Activated B cell treated with CpG ODN at 0.5 μM for 24 hours (primary cell): ENCODE measurements at places on chromosomes 4 and X. TPM values are rescaled to one million over a fixed set of nuclear protein-coding genes. Genes with fewer than 3 reads are reported as not detected.

DNA sequence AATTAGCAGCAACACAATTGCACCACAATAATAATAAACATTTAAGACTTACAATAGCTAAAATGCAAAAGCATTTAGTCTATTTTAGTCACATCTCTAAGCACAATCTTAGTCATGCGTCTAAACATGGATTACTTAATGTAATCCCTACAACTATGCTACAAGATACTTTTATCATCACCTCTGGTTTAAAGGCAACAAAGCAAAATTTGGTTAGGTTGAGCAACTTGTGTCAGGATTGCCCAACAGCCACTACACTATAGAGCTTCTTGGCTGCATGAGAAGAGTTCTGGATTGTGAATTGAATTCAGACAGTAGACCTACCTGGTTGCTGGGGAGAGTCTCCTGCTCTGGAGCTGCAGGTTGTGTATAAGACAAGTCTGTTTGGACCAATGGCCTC, 146.5 kb upstream of the PUDP start:
- DNase-seq = no peak

GRCh38 chrX:12771445-12772069, 19.7 kb upstream of the PRPS2 start:
- DNase-seq = peak; percentile 53

- DNase-seq = no peak
Observed at GRCh38 chr4:144579411-144580030, 66.4 kb upstream of the HHIP start.

DNA sequence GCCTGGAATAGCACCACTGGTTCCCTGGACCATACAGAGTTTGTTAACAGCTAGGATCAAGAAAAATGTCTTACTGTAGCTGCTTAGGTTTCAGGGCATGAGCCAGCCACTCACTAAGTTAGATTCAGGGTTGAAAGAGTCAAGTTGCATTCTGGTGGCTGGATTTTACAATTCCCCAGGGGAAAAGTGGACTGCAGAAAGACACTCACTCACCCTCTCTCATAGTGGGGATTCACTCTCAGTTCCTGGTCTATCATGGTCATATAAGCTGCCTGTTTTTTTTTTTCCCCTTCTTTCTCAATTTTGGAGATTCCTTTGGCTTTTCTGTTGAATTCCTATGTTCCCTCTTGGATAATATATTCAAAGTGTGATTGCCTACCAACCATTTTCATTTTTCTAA, 744.2 kb upstream of the GRIA3 start:
- no peak for DNase-seq

- DNase-seq = peak; percentile 16
Observed at GRCh38 chr4:76689145-76689817, 208.7 kb downstream of the SOWAHB start.

GRCh38 chr4:128440923-128441322, 153.3 kb upstream of the PGRMC2 start:
- DNase-seq = no peak

- no peak for DNase-seq
Observed at GRCh38 chr4:41379230-41379629, 122.5 kb downstream of the UCHL1 start.

DNA sequence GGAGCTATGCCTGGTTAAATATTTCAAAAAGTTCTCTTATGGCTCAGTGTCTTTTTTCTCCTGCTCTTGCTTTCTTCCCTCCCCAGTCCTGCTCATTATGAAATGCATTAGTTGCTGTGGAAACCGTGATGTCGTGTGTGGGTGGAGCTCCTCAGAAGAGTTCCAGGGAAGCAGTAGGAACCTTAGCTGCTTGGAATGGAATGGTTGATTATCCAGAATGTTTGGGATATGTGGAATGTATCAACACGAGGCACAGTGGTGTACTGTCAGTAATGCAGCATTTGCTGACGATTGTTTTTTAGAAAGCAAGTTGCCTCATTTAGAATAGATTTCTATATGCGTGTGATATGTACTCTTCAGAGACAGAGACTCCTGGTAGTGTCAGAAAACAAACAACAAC, 333.2 kb downstream of the ARHGAP10 start:
- no peak for DNase-seq

- no peak for DNase-seq
Observed at GRCh38 chrX:46698691-46699090, 60.2 kb downstream of the SLC9A7 start.

- DNase-seq = no peak
Observed at GRCh38 chr4:169852481-169852880, 94.7 kb upstream of the HPF1 start.

- no peak for DNase-seq
Observed at GRCh38 chr4:53119680-53120079, 246.2 kb downstream of the SCFD2 start.

DNA sequence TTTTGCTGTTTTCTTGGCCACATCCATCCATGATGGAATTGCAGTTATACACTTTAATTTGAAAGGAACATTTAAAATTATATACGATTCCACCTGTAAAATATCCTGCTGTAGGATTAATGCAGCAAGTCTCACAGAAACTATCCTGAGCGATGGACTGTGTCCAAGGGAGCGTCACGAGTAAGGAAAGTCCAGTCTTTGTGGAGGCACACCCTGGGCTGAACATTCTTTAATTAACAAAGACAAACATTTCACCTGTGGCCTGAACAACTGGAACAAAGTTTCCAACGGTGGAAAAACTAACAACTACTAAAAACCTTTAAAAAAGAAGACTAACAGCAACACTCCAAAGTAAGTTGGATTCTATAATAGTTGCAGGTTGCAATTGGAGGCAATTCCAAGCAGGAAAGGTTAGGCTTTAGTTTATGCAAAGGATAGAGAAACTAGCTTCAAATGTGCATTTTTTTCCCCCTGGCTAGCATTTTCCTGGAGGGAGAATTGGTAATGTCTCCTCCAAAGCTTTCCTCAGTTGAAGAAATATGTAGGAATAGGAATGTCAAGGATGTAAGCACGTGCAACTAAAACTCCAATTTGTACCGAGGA, 11.0 kb downstream of the EREG start:
- DNase-seq = no peak

- DNase-seq = no peak
Observed at GRCh38 chr4:71664366-71664765, 119.5 kb downstream of the GC start.

DNA sequence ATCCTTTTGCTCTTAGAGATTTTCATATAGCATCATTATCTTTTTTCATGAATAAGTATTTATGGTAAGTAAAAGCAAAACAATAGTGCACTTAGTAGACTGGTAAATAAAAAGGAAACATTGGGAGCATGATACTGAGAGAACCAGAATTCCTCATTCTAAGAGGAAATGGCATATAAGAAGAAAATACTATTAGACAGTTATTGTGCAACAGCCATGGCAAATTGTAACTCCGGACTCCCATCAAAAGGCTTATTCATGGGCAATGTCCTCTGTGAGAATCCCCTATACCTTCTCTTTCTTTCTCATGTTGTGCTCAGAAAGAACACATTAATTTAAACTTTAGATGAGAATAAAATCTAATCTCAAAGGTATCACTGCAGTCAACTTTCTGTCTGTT, 42.4 kb downstream of the SPATA18 start:
- DNase-seq = no peak

DNA sequence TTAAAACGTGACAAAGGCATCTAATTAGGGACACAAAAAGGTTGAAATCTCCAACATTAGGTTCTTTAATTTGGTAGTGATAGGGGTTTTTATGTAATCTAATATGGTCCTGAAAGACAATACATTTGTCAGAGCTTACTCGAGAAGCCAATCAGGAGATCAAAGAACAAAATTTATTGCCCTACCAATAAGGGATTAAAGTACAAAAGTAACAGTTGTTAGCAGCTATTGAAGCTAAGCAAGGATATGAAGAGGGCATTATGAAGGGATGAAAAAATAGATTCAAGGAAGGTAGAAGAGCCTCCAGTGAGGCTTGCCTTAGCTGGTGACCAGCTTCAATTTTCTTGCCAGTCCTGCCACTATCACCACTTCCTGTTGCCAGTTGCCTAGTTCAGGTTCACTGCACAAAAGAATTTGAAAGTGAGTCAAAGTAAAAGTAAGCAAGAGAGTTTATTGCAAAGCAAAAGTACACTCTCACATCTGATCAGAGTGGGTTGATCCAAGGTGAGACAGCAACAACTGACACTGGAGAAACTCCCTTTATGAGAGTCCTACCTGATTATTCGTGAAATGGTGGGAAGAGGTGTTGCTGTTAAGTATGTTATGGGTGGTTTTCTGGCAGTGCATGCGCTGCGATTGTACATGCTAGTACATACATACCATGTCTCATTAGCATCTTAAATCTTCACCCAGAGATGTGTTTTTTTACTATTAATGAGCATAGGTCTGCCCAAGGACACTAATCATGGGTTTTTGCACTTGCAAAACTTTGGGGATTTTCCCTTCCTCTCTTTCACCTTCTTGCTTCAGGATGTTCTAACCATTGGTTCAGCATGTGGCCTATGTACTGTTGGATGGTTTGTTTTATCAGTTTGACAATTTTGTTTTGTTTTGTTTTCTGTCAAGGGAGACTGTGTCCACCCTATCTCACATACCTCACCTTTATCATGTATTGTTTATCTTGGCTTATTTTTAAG, 263.2 kb upstream of the ITM2A start:
- no peak for DNase-seq

- no peak for DNase-seq
Observed at GRCh38 chr4:109816082-109816442, 500 bp downstream of the GAR1 start.

- no peak for DNase-seq
Observed at GRCh38 chrX:3651277-3651676, 62.2 kb downstream of the PRKX start.

GRCh38 chr4:8538703-8539567, 41.3 kb upstream of the GPR78 start:
- no peak for DNase-seq

- DNase-seq = no peak
Observed at GRCh38 chrX:109704563-109704962, 28.5 kb downstream of the ACSL4 start.

DNA sequence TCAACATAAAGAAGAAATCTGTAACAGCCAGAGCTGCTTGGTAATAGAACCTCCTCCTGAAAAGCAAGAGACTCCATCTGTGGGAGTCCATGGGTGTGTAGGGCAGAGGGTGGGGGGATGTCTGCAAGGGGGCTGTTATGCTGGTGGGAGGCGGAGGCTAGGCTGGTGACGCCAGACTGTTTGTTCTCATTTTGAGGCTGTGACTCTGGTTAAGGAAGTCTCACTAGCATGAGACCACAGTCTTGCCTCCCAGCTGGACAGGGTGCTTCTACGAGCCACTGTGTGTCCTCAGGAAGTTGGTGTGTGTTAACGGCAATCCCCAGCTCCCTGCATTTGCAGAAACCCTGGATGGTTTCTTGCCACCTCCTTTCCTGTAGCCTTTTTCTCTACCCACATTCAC, 79.8 kb downstream of the NSUN7 start:
- no peak for DNase-seq

GRCh38 chr4:118036336-118036735, 2.0 kb downstream of the NDST3 start:
- DNase-seq = no peak

- DNase-seq = no peak
Observed at GRCh38 chr4:157043131-157043530, 32.8 kb upstream of the GLRB start.

DNA sequence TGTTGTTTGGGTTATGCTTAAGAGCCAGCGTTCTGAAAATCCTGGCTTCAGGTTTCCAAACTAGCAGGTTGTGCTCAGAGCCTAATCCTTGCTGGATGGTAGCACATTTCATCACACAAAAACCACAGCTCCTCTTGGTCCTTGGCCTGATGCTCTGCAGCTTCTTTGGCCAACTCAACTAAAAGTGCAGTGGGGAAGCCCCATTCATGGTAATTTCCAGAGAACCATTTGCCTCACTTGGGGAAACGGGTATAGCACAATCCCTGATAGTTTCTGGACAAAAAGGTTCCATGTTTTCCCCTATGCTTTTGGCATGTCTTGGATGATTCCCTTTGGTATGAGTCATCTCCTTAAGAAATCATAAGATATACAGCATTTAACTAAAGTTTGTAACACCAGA, 78.7 kb downstream of the SYNPO2 start:
- no peak for DNase-seq

TRPC5OS gene
- not detected in 2 replicates for total RNA-seq

VGLL1 gene
- not detected in 2 replicates for total RNA-seq

C4orf54 gene
- not detected in 2 replicates for total RNA-seq

USP17L24 gene
- total RNA-seq = not detected in 2 replicates

ZNF630 gene
- not detected in 2 replicates for total RNA-seq

TLR7 gene
- 4.6 and 5.4 TPM in 2 replicates for total RNA-seq

ANTXR2 gene
- 14.2 and 19.6 TPM in 2 replicates for total RNA-seq

SPANXD gene
- total RNA-seq = not detected in 2 replicates

NRK gene
- not detected in 2 replicates for total RNA-seq

GPRIN3 gene
- 1.8 and 1.9 TPM in 2 replicates for total RNA-seq

RBMXL3 gene
- not detected in 2 replicates for total RNA-seq

RRH gene
- 0.59 TPM in 1 of 2 replicates, not detected in the other for total RNA-seq

CXCL8 gene
- 0.71 and 1.1 TPM in 2 replicates for total RNA-seq

ADGRG4 gene
- not detected in 2 replicates for total RNA-seq

NPY2R gene
- total RNA-seq = not detected in 2 replicates
